ENCODE measurements at places on chromosomes 1 and 21.

GRCh38 chr1:8728464-8728863 is 89.0 kb downstream of the RERE start:
- DNase-seq, result no peak

- DNase-seq, result no peak
Observed at GRCh38 chr1:109265016-109265415, 15.7 kb downstream of the CELSR2 start.

DNA sequence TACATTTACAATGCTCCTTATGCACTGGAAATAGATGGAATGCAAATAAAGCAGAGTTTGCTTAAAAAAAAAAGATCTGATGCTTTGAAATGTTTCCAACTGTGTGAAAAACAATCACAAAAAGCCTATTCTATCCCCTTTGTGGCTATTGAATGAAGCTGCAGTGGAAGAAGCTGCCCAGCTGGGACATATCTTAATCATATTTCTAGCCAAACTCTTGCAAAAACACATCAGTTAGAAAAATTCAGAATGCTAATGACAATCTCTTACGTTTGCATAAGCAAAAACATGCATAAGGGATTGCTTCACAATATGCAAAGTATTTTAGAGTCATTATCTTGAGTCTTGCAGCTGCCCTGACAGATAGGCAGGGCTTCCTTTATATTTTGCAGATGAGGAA is 526.4 kb upstream of the USP24 start:
- no peak for DNase-seq

DNA sequence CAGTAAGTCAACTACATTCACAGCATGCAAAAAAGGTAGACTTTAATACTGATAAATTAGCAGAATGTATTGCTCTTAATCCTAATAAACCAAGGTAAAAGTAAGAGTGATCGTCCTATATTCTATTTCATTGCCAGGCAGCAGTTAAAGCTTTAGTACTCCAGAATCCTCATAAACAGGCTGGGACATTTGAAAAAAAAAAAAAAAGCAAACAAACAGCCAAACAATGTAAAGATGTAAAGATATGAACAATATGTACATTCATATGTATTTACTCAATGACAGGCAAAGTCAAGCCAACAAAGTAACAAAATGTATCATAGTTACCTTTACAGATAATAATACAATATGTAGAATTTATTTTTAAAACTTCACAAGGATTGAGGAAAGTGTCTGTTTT is 383.6 kb downstream of the COL11A1 start:
- DNase-seq, result no peak

DNA sequence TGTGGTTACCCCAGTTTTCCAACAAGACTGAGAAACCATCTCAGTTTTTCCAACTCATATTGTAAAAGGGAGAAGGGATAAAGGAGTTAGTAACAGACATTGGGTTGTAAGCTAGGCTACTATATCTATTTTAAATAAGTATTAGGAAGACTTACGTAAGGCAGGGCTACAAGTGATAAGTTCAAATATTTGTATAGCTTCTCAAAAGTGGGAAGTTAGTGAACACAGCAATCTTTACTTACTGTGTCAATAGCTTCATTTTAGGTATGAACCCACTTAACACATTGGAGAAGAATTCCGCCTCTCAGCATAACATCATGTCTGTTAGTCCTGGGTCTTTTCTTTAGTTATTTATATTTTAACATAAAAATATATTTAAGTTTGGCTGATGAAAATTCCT is 320.1 kb downstream of the TPR start:
- DNase-seq, result no peak

DNA sequence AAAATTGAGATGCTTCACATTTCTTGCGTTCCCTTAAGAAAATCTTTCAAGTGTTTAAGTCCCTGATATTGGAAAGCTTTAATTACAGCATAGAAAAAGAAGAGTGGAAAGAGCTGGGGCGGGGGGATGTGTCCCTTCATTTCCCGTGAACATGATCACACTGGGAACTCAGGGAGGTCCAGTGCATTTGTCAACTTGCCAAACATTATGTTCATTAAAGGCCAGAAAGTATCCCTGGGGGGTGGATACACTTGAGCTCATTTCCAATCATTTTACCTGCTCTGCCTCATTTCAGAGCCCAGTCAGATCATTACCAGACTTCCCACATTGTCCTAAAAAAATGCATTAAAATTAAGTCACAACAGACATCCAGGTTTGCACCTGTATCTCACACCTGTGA is 123.6 kb upstream of the KCNJ15 start:
- DNase-seq, result no peak
